M059J (cell line): ENCODE measurements at places on chromosomes 1 and 21. TPM values are rescaled to one million over a fixed set of nuclear protein-coding genes. Genes with fewer than 3 reads are reported as not detected.
A peak's percentile ranks its signal among the peaks of the same experiment; 100 is the strongest.

DNA sequence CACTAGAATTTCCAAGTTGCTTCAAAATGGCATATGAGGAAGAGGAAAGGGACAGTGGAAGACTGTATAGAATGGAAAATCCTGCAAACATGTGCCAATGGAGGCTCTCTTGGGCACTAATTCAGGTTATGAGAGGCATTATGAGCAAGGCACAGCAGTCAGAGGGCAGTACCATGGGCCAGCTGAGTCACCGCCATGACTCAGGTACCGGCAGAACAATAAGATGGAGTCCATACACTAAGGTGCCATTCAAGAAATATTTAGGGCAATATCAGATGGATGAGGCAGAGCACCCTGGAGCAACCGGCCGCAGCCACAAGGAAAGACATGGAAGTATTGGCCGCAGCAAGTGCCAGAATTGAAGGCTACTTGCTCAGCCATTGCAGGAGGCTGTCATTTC lies 25.6 kb upstream of the VAV3 start:
- peak; percentile 43 for DNase-seq

GRCh38 chr1:87572008-87572407 lies 243.3 kb downstream of the LMO4 start:
- DNase-seq, result no peak

DNA sequence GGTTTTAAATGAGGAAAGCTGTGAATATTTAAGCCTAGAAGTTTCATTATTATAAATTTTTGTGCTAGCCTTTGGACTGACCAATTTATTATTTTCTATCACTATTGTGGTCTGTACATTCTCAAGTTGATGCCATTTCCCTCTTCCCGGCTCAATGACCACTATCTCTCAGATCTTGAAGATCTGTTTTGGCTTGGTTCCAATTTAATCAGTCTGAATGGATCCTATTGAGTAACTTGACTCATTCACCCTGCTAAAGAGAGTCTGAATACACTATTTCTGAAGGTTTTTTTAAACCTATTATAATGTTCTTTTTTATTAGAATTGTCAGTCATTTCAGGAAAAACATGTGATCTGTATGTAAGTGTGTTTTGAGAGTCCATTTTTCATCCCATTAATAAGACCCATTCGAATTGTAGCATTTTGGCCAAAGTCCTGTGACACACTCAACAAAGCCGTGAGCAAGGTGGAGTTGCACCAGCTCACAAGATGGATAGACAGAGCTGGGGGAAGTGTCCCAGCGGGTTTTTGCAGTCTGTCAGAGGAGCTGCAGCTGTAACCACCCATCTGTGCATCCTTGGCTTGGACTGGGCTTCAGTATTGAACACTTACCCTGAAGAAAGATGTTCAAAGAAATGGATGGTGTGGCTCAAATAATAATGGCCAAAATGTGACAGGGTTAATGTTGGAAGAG lies 145.6 kb downstream of the NFIA start:
- DNase-seq, result no peak

GRCh38 chr1:244760471-244760870 lies 75.0 kb upstream of the COX20 start:
- no peak for DNase-seq

- DNase-seq, result no peak
These were observed 16.2 kb downstream of the CHRNB2 start for GRCh38 chr1:154583773-154584172.

NUP210L gene
- total RNA-seq, result not detected in 2 replicates

NFIA gene
- total RNA-seq, result 0.17 and 1.2 TPM in 2 replicates

FMO1 gene
- total RNA-seq, result not detected in 2 replicates

TRMT1L gene
- total RNA-seq, result 10.8 and 25.2 TPM in 2 replicates
